ENCODE measurements at places on chromosomes 2 and 18. TPM values are rescaled to one million over a fixed set of nuclear protein-coding genes. Genes with fewer than 3 reads are reported as not detected.

The LIPG gene
- total RNA-seq: 13.8 TPM

The DLX1 gene
- total RNA-seq: 0.79 TPM

The KCNK3 gene
- total RNA-seq: 11.0 TPM

The ASTL gene
- not detected for total RNA-seq

The C2orf80 gene
- not detected for total RNA-seq

The SLC5A7 gene
- total RNA-seq: not detected

The CYP26B1 gene
- total RNA-seq: 0.82 TPM

The CENPA gene
- 10.1 TPM for total RNA-seq

The FAM228A gene
- not detected for total RNA-seq

The TGFA gene
- 13.5 TPM for total RNA-seq

The SPC25 gene
- 0.66 TPM for total RNA-seq

The LIMS4 gene
- total RNA-seq: 0.93 TPM

The SP5 gene
- total RNA-seq: 2.3 TPM

The CRYGD gene
- not detected for total RNA-seq

The SKOR2 gene
- not detected for total RNA-seq

The OXER1 gene
- 2.4 TPM for total RNA-seq

The REG3G gene
- total RNA-seq: not detected

The DCDC2C gene
- not detected for total RNA-seq
